ENCODE measurements at places on chromosomes 3 and 15.
A peak's percentile ranks its signal among the peaks of the same experiment; 100 is the strongest.

DNA sequence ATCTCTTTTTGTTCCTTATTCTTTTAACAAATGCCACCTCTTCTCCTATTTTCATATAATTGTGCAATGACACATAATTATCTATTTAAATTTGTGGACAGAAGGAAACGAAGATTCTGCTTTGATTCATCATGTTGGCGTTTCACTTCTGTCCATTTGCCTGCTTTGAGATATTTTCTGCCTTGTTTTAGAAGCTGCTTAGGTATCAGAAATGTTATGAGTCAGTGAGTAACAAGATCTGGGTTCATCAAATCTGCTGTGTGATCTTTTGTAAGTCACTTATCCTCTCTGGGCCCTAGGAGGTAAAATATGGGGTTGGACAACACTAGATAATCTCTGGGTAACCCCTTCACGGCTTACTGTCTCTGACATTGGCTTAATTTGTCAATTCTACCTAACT is 7.3 kb upstream of the MINDY4B start:
- DNase-seq = no peak
- no peak overlapping the region for H3K4me3 ChIP-seq
- H3K27ac ChIP-seq = no peak overlapping the region
- H3K27me3 ChIP-seq = no peaks in the 10 kb centered on the region
- no peaks in the 10 kb centered on the region for H3K36me3 ChIP-seq
- no peaks in the 10 kb centered on the region for H3K4me1 ChIP-seq

DNA sequence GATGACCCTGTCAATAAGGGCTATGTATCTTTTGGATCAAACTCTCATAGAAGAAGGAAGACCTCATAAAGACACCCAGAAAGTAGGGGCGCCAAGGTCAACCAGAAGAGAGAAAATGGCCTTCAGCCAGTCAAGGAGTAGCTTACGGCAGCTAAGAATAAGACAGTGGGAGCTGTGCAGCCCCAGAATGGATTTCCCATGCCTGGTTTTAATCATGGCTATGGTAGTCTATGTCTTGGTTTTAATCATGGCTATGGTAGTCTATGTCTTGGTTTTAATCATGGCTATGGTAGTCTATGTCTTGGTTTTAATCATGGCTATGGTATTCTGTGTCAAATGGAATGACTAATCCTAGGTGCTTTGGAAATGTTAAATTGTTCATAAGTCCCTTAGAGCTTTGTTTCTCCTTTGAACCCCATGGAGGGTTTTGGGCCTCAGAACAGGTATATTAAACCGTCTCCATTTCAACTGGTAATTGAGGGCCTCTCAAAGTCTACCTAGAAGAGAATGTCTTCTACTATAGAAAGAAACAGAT is 742.0 kb upstream of the CFAP20DC start:
- H3K27me3 ChIP-seq = no peaks in the 10 kb centered on the region
- H3K27ac ChIP-seq = no peak overlapping the region
- H3K36me3 ChIP-seq = no peaks in the 10 kb centered on the region
- no peaks in the 10 kb centered on the region for H3K4me1 ChIP-seq
- H3K4me3 ChIP-seq = no peak overlapping the region
- no peak for DNase-seq

DNA sequence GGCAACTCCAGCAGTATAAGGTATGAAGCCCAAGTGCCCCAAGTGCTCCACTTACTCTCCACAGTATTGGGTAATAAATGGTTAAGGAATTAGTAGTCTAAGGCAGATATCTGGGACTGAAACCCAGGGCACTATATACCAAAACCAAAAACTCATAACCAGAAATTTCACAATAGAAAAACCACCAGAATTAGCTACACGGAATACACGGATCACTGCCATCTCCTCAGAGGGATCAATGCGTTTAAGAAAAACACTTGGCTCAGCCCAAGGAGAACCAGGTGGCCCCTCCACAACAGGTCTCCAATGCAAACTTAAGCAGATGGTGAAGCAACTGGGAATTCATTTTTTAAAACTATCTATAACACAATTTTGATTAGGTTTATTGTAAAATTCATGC is 83.6 kb downstream of the FAIM start:
- no peaks in the 10 kb centered on the region for H3K27me3 ChIP-seq
- no peaks in the 10 kb centered on the region for H3K36me3 ChIP-seq
- no peak overlapping the region for H3K4me3 ChIP-seq
- H3K27ac ChIP-seq = no peak overlapping the region

- H3K4me1 ChIP-seq = no peaks in the 10 kb centered on the region
- H3K27ac ChIP-seq = no peak overlapping the region
- no peaks in the 10 kb centered on the region for H3K36me3 ChIP-seq
- H3K4me3 ChIP-seq = no peak overlapping the region
- no peaks in the 10 kb centered on the region for H3K27me3 ChIP-seq
Measured at GRCh38 chr3:31361371-31362273, 171.1 kb upstream of the STT3B start.

DNA sequence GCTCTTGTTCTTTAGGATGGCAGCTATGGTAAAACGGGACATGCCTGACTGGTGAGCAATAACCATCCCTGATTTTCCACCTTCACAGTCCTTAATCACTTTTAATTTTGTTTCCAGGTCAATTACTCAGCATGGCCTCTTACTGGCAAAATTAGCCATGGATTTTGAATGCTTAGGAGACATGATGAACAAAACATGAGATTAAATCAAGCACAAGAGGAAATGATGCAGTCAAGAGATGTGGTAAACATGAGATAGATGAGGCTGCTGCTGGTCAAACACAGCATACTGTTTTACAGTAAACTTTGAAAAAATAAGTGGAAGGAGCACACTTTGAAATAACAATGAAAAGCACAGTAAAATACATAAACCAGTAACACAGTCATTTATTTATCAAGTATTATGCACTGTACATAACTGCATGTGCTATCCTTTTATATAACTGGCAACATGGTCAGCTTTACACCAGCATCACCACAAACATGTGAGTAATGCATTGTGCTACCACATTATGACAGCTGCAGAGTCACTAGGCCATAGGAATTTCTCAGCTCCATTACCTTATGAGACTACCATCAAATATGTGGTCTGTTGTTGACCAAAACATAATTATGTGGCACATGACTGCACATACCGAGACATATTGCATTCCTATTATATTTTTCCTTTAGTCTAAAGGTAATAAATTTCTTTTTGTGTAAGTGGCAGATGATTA is 30.1 kb upstream of the ZNF502 start:
- peaks cover 3% of the 10 kb centered on the region for H3K4me1 ChIP-seq
- H3K27me3 ChIP-seq = no peaks in the 10 kb centered on the region
- H3K36me3 ChIP-seq = no peaks in the 10 kb centered on the region

DNA sequence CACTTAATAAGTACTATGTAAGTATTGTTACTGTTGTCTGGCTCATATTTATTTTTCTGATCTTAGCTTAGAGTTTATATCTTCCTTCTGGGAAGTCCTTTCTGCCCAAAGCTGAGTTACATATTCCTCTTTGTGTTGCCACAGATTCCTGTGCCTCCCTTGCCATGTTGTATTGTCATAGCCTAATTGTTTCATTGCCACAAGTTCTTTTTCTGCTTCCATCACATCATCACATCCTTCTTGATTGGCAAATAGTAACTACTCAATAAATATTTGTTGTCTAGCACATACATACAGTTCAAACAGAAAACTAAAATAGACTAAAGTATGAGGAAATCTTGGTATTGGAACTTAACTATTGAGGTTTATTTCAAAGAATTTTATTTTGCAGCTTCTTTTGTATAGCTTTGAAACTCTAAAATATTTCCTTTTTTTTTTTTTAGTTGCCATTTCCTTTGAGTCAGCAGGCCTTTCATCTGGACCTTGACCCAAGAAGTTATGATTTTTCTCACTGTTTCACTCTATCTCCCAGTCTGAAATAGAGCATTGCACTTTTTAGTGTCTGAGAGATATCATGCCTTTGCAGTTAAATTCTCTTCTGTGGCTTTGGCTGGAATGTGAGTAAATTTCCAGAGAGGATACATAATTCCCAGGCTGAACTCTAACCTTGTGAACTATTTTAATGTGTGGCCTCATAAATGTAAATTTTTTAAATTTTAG is 98.2 kb downstream of the ZNF609 start:
- no peak overlapping the region for H3K4me3 ChIP-seq
- H3K27me3 ChIP-seq = no peaks in the 10 kb centered on the region
- H3K36me3 ChIP-seq = no peaks in the 10 kb centered on the region

- no peak for DNase-seq
- H3K27me3 ChIP-seq = no peaks in the 10 kb centered on the region
- no peaks in the 10 kb centered on the region for H3K4me1 ChIP-seq
- H3K4me3 ChIP-seq = no peak overlapping the region
- no peaks in the 10 kb centered on the region for H3K36me3 ChIP-seq
Measured at GRCh38 chr15:27046880-27047279, 75.9 kb downstream of the GABRG3 start.

- no peaks in the 10 kb centered on the region for H3K27me3 ChIP-seq
- DNase-seq = peak; percentile 28
- no peak overlapping the region for H3K4me3 ChIP-seq
- H3K4me1 ChIP-seq = no peaks in the 10 kb centered on the region
- no peak overlapping the region for H3K27ac ChIP-seq
Measured at GRCh38 chr3:81352867-81353266, 408.6 kb downstream of the GBE1 start.

DNA sequence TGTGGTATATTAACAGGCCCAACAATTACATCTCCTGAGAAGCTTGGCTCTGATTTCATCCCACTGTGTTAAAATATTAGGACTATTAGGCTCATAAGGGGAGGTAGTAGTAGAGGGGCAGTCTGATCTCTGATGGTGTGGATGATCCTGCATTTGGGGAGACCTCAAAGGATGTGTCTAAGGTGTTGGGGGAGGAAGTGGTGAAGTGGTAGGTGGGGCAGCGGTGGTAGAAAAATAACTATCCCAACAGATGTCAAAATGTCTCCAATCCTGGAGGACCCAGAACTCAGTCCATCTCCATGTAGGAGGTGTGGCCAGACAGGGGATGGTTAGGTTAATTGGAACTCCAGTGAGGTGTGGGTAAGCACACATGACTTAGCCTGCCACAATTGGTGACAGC is 10.4 kb upstream of the IQCF6 start:
- no peak overlapping the region for H3K27ac ChIP-seq
- no peak overlapping the region for H3K4me3 ChIP-seq
- no peaks in the 10 kb centered on the region for H3K4me1 ChIP-seq

GRCh38 chr3:11140713-11141104 is 13.6 kb upstream of the HRH1 start:
- H3K36me3 ChIP-seq = no peaks in the 10 kb centered on the region
- no peaks in the 10 kb centered on the region for H3K4me1 ChIP-seq
- no peak for DNase-seq
- H3K27me3 ChIP-seq = no peaks in the 10 kb centered on the region

DNA sequence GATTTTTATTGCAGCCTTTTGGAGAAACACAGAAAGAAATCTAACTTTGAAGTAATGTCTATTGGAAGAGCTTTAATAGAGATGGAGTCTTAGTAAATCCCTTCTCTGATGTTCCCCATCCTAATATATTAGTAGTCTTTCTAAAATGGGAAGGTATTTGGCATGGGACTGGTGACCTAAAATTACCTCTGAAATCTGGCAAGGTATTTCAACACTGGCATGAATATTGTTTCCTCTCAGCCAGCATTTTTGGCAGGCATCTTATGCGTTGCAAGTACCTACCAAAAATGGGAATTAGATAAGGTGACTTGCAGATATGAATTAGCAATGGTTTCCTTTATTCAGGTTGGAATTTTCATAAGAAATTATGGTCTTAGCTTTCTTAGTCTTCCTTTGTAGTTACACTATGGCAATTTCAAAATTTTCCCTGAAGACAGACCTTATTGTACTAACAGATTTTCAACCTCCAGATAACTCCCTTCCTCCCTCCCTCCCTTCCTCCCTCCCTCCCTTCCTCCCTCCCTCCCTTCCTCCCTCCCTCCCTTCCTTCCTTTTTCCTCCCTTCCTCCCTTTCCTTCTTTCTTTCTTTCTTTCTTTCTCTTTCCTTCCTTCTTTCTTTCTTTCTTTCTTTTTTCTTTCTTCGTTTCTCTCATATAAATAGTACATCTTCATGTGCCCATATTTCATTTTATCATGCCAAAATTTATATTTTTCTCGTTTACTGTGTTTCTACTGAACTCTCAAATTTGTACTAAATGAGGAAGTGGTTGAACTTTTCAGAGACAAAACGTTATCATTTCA is 168.2 kb upstream of the KCNMB2 start:
- no peaks in the 10 kb centered on the region for H3K4me1 ChIP-seq
- no peak overlapping the region for H3K27ac ChIP-seq
- no peak for DNase-seq
- H3K36me3 ChIP-seq = no peaks in the 10 kb centered on the region
- no peak overlapping the region for H3K4me3 ChIP-seq

GRCh38 chr15:101561584-101561906 is 72.0 kb upstream of the PCSK6 start:
- no peaks in the 10 kb centered on the region for H3K4me1 ChIP-seq
- no peak for DNase-seq
- no peak overlapping the region for H3K27ac ChIP-seq
- no peak overlapping the region for H3K4me3 ChIP-seq
- no peaks in the 10 kb centered on the region for H3K27me3 ChIP-seq

DNA sequence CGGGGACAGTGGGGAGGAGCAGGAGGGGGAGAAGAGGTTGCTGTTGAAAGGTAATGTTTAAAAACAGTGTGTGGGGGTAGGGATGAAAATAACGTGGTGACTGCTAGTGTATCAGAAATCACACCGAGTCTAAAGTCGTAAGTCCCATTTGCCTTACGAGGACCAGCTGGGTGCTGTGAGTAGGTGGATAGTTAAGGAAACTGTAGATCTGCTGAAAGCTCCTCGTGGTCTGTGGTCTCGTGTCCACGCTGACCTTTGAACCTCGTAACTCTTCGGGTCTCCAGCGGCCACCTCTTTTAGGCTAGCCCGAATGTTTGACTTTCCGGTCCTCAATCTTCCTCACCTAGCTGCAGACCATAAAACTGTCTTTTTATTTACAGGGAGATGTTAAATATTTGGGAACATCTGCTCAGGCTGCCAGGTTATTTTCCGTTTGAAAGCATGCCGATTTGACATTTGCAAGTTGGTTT is 29.3 kb upstream of the ST3GAL6 start:
- no peaks in the 10 kb centered on the region for H3K4me1 ChIP-seq
- DNase-seq = peak; percentile 80
- H3K4me3 ChIP-seq = peak overlapping the region; percentile 95
- H3K27ac ChIP-seq = peak overlapping the region; percentile 66
- no peaks in the 10 kb centered on the region for H3K27me3 ChIP-seq

DNA sequence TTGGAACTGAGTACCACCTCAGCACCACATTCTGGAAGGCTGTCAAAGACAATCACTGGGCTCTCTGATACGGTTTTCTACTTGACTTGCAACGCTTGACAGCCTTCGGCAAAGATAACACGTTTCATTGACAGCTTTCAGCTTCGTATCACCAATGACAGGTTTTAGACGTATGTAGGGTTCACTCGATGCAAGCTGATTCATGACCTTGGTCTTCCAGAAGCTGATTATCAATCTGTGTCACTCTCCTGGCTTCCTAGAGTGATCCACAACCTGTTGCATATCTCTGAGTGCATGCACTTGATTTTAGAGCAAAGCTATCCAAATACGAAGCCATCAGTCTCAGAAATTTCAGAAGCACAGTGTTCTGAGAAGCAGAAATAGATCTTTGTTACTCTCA is 381.6 kb downstream of the FEZF2 start:
- no peak for DNase-seq
- no peaks in the 10 kb centered on the region for H3K4me1 ChIP-seq
- H3K36me3 ChIP-seq = no peaks in the 10 kb centered on the region
